ENCODE measurements at places on chromosomes 5 and 9.

- no peak for DNase-seq
Measured at GRCh38 chr9:74735761-74736160, 152.0 kb downstream of the TRPM6 start.

DNA sequence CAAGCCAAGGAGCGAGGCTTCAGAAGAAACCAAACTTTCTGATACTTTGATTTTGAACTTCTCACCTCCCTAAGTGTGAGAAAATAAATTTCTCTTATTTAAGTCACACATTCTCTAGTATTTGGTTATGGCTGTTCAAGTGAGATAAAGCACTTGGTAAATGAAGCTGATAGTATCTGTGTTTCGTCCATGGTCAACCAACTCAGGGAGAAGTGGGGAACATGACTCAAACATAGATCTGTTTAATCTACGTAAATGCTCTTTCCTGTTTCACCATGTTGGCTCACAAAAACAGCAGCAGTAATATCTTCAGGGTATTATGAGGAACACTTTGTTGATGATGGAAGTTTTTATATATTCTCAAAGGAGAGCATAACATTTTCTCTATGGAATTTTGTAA, 2167.2 kb upstream of the C9orf72 start:
- no peak for DNase-seq

GRCh38 chr9:22528485-22528884, 81.9 kb downstream of the DMRTA1 start:
- DNase-seq = no peak

GRCh38 chr5:52767766-52768480, 19.8 kb upstream of the ITGA1 start:
- DNase-seq = no peak

DNA sequence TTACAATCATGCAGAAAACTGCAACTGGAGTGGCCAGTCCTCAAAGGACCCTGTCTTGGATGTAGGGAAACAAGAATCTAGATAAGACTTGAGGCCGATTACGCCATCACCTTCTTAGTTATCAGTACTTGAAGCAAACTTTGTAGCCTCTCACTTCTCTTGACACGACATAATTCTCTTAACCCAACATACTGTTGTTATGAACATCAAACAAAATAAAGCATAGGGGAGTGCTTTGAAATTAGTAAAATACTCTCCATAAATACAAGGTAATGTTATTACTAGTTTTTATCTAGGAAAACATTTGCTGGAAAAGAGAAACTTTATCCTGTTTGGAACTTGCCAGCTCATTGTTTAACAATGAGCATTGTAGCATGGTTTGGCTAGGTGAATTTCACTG, 574.9 kb upstream of the DMAC1 start:
- no peak for DNase-seq

- peak; percentile 72 for DNase-seq
Measured at GRCh38 chr5:181246276-181247049, 2.8 kb upstream of the RACK1 start.
